ENCODE measurements at places on chromosomes 12 and 14.

GRCh38 chr12:93571365-93571924 lies 1.0 kb upstream of the SOCS2 start:
- DNase-seq: peak; percentile 85

DNA sequence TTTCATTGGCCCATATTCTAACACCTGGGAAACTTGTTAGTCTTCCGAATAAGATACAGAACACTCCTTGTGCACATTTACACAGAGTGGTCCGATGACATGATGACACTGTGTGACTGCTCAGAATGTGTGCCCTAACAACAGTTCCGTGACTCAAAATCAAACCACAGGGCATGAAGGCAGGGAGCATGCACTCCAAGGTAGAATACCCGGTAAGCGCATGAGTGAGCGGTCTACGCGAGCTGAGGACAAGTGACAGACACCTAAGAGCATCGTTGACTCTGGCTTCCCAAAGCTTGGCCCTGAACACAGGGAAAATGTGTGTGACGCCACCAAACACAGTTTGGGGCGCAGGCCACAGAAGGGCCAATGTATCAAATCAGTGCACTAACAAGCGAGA lies 18.6 kb downstream of the CLIP1 start:
- no peak for DNase-seq

DNA sequence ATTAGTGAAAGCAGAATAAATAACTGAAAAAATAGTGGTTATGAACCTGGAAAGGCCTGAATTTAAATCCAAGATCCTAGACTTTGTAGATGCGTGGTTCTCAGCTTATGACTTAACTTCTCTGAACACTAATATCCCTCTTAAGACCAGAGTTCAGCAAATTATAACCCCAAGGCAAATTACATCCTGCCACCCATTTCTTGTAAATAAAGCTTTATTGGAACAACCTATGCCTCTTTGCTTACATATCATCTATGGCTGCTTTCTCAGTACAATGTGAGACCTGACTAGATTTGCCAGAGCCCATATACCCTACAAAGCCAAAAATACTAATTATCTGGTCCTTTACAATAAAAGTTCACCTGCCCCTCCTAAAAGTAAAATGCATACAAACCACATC lies 199.1 kb downstream of the MED13L start:
- DNase-seq: no peak

DNA sequence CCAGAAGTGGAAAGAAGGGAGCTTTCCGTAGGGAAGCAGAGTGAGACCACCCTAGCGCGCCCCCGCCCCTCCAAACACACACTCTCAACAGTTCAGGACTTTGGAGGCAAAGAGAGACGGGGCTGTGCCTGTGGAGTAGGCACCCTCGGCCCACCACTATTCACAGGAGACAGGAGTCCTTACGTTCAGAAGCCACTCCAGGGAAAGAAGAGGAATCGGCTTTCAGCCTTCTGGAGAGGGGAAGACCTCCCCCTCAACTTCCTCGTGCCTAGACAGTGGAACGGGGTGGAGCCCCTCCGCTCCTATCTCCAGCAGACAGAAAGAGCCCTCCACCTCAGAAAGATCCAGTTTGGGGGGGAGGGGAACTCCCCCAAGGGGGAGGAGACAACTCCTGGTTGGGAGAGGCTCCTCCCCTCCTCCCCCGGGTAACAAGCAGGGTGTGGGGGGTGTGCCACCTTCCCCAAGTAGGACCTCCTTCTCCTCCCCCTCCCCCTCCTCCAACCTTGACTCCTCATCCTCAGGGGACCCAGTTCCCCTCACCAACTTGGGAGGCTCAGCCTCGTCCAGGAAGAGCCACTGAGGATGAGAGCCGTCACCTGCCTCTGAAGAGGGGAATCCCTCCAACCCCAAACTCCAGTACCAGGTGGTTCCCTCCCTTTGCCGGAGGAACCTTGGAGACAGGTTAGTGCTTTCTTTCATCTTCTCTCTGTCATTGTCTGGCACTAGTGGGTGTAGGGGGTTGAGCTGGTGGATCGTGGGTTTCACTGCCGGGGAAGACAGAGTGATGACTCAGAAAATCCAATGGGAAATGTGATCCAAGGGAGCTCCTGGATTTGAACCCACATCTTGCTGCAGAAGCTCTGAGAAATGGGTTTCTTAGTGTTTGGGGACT lies 883 bp downstream of the FOXJ2 start:
- no peak for DNase-seq

- no peak for DNase-seq
Observed at GRCh38 chr12:48030173-48030650, 25.9 kb upstream of the COL2A1 start.

DNA sequence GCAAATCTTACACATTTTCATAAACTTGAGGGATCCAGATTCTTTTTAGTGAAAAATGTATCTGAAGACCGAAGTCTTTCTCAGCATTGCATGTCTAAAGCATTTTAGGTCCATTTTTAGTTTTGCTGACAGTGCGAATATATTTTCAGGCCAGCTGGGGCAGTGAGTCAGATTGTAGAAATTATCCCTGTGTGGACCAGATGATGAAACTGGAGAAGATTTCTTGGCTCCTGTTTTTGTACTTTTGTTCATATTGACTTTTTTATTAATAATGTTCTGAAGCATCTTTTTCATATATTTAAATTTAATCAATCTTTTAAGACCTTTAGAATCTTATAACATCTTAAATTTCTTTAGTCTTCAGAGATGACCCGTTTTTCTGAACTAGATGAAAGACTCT lies 173.1 kb downstream of the FLRT2 start:
- no peak for DNase-seq

GRCh38 chr12:9951026-9951675 lies 19.0 kb upstream of the CLEC2A start:
- no peak for DNase-seq

DNA sequence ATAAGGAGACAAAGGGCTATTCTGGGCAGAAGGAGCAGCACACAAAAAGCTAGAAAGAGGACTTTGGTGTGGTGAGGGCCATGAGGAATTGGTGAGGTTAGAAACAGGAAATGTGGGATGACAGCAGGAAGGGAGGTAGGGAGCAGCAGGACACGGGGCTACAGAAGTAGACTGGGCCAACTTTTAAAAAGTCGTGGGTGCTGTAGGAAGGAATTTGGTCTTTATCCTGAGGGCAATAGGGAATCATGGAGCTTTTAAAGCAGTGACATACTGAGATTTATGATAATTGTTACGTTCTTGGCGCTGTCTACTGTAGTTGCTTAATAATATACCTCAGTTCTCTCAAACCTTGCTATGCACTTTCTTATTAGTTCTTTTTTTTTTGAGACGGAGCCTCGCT lies 8.2 kb upstream of the CHURC1 start:
- no peak for DNase-seq

DNA sequence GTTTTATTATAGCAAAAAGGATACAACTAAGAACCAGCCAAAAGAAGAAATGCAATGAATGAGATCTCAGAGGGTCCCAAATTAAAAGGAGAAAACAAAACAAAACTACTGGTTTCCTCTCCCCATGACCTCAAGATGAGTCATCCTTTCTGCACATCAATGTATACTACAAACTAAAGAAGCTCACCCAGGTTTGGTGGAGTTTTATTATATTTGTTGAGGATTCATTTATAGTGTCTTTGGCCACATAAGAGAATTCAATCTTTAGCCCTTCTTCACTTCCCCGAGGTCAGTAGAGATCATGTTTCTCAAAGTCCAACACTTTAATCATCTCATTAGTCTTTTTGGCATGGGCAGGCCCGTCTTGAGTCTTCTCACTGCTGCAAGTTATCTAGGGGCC lies 210.6 kb downstream of the SLC6A15 start:
- DNase-seq: no peak

GRCh38 chr14:75366963-75367362 lies 60.9 kb upstream of the JDP2 start:
- no peak for DNase-seq

DNA sequence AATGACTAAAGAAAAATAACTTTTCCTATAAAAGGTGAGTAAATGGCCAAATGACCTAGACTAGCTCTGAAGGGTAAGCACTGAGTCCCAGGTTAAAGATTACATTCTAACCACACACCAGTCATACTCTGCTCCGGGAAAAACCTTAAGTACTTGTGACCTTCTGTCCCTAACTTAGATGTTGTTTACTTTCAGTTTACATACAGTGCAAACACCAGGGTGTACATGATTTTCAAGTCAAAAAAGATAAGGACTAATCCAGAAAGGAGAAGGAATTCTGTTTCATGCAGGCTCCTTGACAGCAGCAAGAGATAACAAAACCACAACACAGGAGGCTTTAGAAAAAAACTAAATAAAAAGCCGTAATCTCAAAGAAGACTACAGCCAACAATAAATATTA lies 174.2 kb downstream of the PPM1H start:
- no peak for DNase-seq

GRCh38 chr14:89427426-89428172 lies 10.6 kb upstream of the FOXN3 start:
- DNase-seq: no peak

GRCh38 chr14:39673270-39673711 lies 241.1 kb upstream of the FBXO33 start:
- DNase-seq: no peak

DNA sequence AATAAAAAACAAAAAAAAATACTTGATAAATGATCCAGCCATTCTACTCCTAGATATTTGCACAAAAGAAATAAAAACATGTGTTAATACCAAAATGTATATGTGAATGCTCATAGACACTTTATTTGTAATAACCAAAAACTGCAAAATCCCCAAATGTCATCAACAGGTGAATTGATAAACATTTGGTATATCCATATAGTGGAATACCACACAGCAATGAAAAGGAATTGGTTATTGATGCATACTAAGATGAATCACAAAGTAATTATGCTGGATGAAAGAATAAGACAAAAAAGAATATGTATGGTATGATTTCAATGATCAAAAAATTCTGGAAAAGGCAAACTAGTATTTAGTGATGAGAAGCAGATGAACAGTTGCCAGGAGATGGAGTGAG lies 124.7 kb upstream of the VASH1 start:
- DNase-seq: no peak

- DNase-seq: no peak
Observed at GRCh38 chr12:110930348-110931314, 10.3 kb upstream of the MYL2 start.

GRCh38 chr12:69423037-69423905 lies 46.9 kb upstream of the FRS2 start:
- DNase-seq: no peak

DNA sequence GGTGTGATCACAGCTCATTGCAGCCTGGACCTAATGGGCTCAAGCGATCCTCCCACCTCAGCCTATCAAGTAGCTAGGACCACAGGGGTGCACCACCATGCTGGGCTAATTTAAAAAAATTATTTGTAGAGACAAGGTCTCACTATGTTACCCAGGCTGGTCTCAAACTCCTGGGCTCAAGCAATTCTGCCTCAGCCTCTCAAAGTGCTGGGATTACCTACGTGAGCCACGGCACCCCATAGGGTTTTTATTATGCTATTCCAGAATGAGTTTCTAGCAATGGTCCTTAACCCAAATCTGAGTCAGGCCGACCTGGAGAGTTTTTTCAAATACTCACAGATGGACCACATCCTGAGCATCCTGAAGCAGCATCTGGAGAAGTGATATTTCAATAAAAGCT lies 159.8 kb downstream of the CPNE8 start:
- DNase-seq: no peak

- no peak for DNase-seq
Observed at GRCh38 chr14:94203473-94204210, 29.5 kb downstream of the PPP4R4 start.

Measured in suprapubic skin (tissue), 4 donors.